ENCODE measurements at places on chromosomes 3 and 15. TPM values are rescaled to one million over a fixed set of nuclear protein-coding genes. Genes with fewer than 3 reads are reported as not detected.
A peak's percentile ranks its signal among the peaks of the same experiment; 100 is the strongest.

GRCh38 chr3:168028086-168028485 is 67.6 kb downstream of the GOLIM4 start:
- H3K27me3 ChIP-seq, result no peaks in the 10 kb centered on the region
- DNase-seq, result no peak
- no peak overlapping the region for H3K27ac ChIP-seq
- no peak overlapping the region for H3K4me3 ChIP-seq

DNA sequence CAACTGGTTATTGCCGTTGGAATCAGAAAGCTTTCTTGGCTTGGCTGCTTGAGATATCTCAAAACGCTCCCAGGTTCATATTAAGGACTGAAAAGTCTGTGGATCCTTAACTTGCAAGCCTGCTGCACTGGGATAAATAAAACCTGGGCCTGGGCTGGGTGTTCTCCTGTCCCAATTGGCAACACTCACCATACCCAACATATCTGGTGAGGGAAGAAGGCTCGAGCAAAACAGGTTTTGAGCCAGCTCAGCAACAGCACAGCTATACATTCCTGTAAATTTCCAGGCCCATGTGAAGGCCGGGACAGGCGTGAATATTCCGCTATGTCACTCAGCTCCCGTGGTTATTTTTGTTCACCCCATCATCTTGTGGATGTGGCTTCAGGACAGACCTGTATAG is 169.0 kb upstream of the BCL6 start:
- no peaks in the 10 kb centered on the region for H3K27me3 ChIP-seq
- H3K4me1 ChIP-seq, result peaks cover 30% of the 10 kb centered on the region
- no peak overlapping the region for H3K4me3 ChIP-seq
- DNase-seq, result peak; percentile 45
- no peaks in the 10 kb centered on the region for H3K36me3 ChIP-seq

DNA sequence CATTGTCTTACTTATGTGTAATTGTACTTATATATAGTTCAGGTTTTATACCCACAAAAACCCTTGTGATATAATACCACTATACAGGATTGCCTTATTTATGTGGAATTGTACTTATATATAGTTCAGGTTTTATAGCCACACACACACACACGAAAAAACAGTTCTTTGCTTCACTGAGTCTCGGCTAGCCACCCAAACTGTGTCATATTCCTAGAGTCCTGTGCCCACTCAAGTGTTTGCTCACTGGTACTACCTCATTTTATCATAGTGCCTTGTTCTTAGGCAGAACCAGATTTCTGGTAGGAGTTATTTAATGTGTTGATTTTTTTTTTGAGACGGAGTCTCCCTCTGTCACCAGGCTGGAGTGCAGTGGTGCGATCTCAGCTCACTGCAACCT is 12.5 kb downstream of the RASA2 start:
- no peaks in the 10 kb centered on the region for H3K27me3 ChIP-seq
- H3K4me1 ChIP-seq, result no peaks in the 10 kb centered on the region
- H3K36me3 ChIP-seq, result peaks cover 6% of the 10 kb centered on the region
- DNase-seq, result no peak
- H3K4me3 ChIP-seq, result no peak overlapping the region

- peaks cover 89% of the 10 kb centered on the region for H3K27me3 ChIP-seq
- no peaks in the 10 kb centered on the region for H3K4me1 ChIP-seq
- H3K36me3 ChIP-seq, result no peaks in the 10 kb centered on the region
Observed at GRCh38 chr3:43949594-43949993, 258.9 kb downstream of the ABHD5 start.

DNA sequence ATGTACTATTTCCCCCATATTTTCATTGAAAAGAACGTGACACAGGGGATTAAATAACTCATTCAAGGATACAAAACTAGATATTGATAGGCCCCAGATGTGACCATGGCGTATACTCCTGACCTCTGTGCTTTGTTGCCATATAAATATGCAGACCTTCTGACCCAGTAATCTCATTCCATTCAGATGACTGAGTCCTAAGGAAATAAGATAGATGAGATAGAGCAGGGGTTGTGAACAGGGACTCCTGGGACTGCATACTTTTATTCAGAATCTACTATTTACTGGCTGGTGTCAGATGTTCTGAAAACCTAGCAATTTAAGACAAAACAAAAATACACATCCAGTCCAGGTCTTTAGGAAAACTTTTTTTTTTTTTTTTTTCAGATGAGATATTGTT is 139.2 kb upstream of the MANF start:
- H3K27me3 ChIP-seq, result peaks cover 18% of the 10 kb centered on the region
- no peak overlapping the region for H3K27ac ChIP-seq
- H3K4me1 ChIP-seq, result no peaks in the 10 kb centered on the region
- H3K36me3 ChIP-seq, result no peaks in the 10 kb centered on the region

DNA sequence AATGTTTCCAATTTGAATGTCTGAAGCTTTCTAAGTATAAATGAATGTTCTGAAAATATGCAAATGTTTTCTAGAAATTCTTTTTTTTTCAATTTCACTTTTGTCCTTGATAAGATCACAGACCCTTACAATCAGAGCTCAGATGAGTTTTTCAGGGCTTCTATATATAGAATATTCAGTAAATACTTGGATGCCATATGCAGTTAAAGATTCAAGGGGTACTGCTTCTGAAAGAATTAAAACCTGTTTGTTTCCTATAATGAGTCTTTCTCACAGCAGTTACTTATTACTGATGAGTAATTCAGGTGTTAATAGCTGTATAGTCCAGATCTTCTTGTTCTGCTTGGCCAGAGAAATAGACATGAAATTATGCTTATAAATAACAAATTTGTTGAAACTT is 812.6 kb downstream of the ZPLD1 start:
- no peaks in the 10 kb centered on the region for H3K27me3 ChIP-seq
- H3K36me3 ChIP-seq, result no peaks in the 10 kb centered on the region
- no peak overlapping the region for H3K4me3 ChIP-seq
- no peaks in the 10 kb centered on the region for H3K4me1 ChIP-seq

Gene NECTIN3
- total RNA-seq, result 110 TPM

Gene SLC24A5
- total RNA-seq, result not detected
